Astrocyte (in vitro differentiated cells and primary cell): ENCODE measurements at places on chromosomes 6 and 20. TPM values are rescaled to one million over a fixed set of nuclear protein-coding genes. Genes with fewer than 3 reads are reported as not detected.
A peak's percentile ranks its signal among the peaks of the same experiment; 100 is the strongest.

DNA sequence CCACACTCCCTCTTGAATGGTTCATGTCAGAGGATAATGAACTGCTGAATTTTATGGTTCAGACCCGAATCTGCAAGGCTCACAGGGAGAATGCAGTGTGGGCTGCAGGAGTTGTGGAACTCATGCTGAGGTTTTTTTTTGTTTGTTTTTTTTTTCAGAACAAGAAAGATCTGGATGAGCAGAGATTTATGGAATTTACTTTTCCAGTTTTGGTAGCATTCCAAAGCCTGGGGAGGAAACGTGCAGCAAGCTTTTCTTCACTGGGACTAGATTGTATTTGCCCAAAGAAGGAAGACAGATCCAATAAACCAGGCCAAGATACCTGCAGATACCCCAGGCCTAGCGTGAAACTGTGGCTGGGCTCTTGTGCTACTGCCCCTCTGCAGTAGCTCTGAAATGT lies 223.9 kb upstream of the TAB2 start:
- peak; percentile 74 for DNase-seq
- no peaks in the 10 kb centered on the region for H3K36me3 ChIP-seq
- H3K4me1 ChIP-seq, result peaks cover 20% of the 10 kb centered on the region
- H3K27ac ChIP-seq, result no peak overlapping the region

DNA sequence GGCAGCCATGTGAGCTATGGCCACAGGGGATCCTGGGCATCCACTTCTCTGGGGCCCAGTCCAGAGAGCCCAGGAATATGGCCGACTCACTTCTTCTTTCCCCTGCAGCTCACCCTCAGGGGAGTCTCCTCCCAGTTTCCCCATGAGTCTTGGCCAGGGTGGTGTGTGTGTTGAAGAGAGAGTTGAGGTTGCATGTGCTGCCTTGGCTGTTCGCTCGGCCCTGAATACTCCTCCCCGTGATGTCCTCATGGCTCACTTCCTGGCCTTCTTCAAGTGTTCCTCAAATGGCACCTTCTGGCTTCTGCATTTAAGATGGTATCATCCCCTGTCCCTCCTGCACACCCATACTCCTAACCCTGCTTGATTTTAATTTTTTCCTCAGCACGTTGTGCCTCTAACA lies 3.2 kb upstream of the TREML1 start:
- no peaks in the 10 kb centered on the region for H3K27me3 ChIP-seq
- DNase-seq, result no peak
- no peaks in the 10 kb centered on the region for H3K4me1 ChIP-seq
- H3K36me3 ChIP-seq, result no peaks in the 10 kb centered on the region

DNA sequence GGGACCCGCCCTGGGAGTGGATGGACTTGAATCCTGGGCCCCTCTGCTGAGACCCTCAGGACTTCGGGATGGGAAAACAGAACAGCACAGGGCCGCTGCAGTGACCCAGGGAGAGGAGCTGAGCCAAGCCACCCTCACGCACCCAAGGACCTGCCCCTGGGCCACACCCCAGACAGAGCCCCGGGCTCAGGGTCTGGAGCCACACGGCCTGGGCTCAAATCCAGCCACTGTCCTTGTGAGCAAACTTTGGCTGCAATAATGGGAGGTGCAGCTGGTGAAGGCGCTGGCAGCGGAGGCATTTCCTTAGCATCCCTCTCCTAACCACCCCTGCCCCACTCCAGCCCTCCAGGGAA lies 207.7 kb downstream of the PREX1 start:
- no peaks in the 10 kb centered on the region for H3K36me3 ChIP-seq
- DNase-seq, result no peak
- no peak overlapping the region for H3K27ac ChIP-seq

GRCh38 chr6:44636561-44637248 lies 249.2 kb downstream of the CDC5L start:
- no peak overlapping the region for H3K4me3 ChIP-seq
- DNase-seq, result peak; percentile 65
- no peak overlapping the region for H3K27ac ChIP-seq
- H3K4me1 ChIP-seq, result peaks cover 19% of the 10 kb centered on the region

DNA sequence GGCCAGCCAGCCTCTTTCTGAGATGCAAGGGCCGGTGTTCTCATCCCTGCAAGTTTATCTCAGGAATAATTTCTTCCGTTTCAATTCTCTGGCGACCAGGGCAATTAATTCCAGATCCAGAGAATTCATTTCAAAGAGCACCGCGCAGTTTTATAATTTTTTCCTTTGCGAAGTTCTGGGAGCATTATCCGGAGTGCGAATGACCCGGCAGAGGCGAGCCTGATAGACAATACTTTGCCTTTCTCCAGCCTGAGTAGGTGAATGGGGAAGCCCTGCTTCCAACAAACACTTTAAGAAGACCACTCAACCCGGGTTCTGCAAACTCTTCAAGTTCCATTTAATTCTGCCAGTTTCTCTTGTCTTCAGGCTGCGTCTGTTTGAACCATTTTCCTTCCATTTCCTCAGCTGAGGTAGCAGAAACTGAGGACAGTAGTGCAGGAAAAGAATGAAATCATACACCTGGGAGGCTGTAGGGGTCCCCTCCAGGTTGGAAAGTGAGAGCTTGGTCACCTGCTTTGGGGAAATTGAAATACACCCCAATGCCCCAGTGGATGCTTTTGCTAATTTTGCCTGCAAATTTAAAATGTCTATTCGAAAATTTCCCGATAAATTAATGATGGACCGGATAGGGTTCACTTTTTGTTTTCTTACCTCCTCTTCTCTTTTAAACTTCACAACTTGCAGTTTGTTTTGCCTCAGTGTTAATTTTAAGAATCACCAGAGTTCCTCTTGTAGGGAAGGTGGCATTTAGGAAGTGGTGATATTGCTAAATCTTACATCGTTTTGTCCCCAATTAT lies 1.1 kb downstream of the VGLL2 start:
- H3K36me3 ChIP-seq, result no peaks in the 10 kb centered on the region
- no peak overlapping the region for H3K27ac ChIP-seq
- H3K4me3 ChIP-seq, result peak overlapping the region; percentile 37
- H3K27me3 ChIP-seq, result peaks cover 96% of the 10 kb centered on the region

GRCh38 chr20:46205349-46205748 lies 87.2 kb downstream of the CD40 start:
- H3K4me3 ChIP-seq, result no peak overlapping the region
- no peaks in the 10 kb centered on the region for H3K36me3 ChIP-seq
- peaks cover 36% of the 10 kb centered on the region for H3K27me3 ChIP-seq
- no peak overlapping the region for H3K27ac ChIP-seq
- no peak for DNase-seq

DNA sequence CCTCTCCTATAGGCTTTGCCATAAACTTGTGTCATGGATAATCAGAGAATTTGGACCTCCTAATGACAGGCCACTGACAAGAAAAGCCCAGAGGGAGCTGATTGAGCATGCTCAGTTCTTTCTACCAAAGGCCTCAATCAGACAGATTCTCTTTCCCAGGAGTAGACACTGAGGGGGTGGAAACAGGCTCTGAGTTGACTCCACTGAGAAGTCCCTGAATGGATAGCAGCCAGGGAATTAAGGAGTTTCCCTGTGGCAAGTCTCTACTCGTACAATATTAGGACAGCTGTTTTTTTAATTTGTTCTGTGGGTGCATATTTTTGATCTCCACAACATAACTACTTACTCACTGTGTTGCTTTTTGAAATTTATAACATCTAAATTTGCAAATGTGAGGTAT lies 63.3 kb downstream of the SLC16A10 start:
- DNase-seq, result no peak
- H3K4me1 ChIP-seq, result no peaks in the 10 kb centered on the region
- H3K27ac ChIP-seq, result no peak overlapping the region
- no peaks in the 10 kb centered on the region for H3K36me3 ChIP-seq

DNA sequence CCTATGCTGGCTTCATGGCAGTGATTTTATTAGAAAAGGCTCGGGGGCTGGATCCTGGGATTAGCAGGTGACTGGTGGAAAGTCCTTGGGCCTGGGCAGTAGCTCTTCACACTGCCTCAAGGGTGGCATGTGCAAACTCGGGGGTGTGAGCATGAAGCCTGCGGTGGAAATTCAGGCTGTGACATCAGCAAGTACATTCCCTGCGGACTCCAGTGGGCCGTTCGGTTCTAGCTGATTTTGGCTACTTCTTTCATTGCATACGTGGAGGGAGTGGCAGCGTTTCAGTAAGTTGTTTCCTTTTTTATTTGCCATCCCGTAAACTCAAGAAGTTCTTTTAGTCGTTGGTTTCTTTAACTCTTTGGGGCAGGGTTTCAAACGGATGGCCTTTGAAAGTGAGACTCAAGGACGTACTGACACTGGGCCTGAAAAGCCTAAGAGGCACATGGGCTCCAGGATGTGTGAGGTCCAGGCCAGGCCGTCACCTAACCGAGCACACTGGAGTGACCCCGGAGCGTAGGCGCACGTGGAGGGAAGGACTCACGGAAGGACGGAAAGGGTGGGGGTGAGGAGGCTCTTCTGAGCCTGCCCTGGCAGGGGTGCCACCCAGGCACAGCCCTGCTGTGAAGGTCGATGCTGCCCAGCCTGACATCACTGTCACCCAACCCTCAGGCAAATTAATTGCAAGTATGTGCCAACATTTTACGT lies 104.0 kb upstream of the FRMD1 start:
- no peaks in the 10 kb centered on the region for H3K36me3 ChIP-seq
- no peak for DNase-seq
- H3K27ac ChIP-seq, result no peak overlapping the region
- no peak overlapping the region for H3K4me3 ChIP-seq

GRCh38 chr6:13838616-13839015 lies 24.3 kb upstream of the MCUR1 start:
- H3K27me3 ChIP-seq, result peaks cover 5% of the 10 kb centered on the region
- no peaks in the 10 kb centered on the region for H3K36me3 ChIP-seq
- H3K4me3 ChIP-seq, result no peak overlapping the region
- no peaks in the 10 kb centered on the region for H3K4me1 ChIP-seq

DNA sequence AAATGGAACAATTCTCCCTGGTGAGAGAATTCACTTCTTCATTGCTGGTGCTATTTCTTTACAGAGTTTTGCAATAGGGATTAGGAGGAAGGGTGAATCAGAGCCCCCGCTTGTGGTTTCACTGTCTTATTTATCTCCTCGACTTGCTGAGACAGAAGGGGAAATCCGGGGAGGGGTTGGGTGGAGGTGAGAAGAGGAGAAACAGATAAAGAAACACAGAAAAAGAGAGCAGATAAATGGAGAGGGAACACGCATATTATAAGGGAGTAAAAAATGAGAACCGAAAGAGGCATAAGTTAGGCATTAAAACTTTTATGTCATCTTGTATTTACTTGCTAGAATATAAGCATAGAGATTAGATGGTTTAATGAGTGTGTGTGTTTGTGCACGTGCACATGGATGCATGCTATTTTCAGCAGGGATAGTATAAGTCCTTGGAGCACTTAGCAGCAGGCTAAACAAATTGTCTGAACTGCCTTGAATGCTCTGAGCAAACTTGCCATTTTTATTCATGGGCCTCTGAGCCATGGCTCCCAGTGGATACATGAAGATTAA lies 105.0 kb downstream of the OLIG3 start:
- H3K27me3 ChIP-seq, result no peaks in the 10 kb centered on the region
- H3K4me1 ChIP-seq, result no peaks in the 10 kb centered on the region
- no peak for DNase-seq
- no peaks in the 10 kb centered on the region for H3K36me3 ChIP-seq
- H3K4me3 ChIP-seq, result no peak overlapping the region

DNA sequence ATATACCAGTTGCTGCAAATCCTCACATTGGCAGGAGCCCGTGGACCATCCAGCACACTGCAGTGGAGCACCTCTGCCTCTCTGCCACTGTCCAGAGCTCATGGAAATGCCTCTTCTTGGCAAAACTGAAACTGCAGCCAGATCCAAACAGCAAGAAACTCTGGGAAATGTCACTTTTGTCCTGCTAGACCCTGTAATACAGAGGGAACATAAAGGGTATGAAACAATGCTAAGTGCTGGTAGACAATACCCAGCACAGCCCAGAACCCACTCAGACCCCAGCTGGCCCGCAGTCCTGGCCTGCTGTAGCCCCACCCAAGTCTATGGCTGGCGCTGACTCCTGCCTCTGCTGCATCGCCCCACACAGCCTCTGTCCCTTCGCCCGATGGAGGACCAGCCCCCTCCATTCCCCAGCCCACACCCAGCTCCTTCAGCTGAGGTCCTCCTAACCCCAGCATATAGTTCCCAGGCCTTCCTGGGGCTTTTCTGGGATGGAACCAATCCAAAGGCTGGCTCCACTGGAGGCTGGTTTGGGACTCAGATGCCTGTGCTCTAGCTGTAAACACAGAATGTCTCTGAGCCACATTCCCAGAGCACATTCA lies 242.5 kb downstream of the LRFN2 start:
- DNase-seq, result no peak
- H3K36me3 ChIP-seq, result no peaks in the 10 kb centered on the region
- no peak overlapping the region for H3K27ac ChIP-seq
- H3K27me3 ChIP-seq, result no peaks in the 10 kb centered on the region
- H3K4me3 ChIP-seq, result no peak overlapping the region

DNA sequence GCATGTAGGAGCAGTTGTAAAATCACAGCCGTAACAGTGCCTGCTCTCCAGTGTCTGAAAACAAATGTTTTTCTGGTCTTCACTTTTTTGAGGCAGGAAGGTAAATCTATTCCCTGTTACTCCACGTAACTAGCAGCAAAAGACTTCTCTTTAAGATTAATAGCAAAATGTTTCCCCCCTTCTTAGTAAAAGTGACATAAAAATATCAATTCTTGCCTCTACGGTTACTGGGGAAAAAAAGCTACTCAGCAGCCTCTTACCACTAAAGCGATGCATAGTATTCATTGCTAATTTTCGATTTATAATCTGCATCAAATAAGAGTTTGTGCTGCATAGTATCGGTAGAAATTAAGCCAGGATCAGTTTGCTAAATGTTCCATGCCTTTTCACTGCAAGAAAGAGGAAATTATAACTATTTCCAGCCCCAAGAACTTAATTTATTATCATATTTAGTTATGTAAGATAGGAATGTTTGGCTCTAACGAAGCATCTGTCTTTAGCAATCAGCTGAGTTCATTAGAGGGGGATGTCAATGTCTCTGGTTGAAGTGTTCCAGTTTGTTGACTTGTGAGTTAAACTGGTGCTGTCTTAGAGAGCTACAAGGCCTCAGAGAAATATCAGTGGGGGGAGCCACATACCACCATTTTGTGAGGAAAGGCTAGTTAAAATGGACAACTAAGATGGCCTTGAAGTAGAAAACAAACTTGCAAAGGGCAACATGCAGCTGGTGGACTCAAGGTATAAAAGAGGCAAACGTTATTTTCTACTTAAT lies 617 bp upstream of the TSPYL1 start:
- peaks cover 20% of the 10 kb centered on the region for H3K4me1 ChIP-seq
- peak overlapping the region; percentile 97 for H3K27ac ChIP-seq
- peaks cover 11% of the 10 kb centered on the region for H3K36me3 ChIP-seq
- H3K27me3 ChIP-seq, result no peaks in the 10 kb centered on the region

The VWA7 gene
- 0.54 and 0.94 TPM in 2 replicates for total RNA-seq

The E2F1 gene
- total RNA-seq, result 1.6 and 2.3 TPM in 2 replicates

The LTB gene
- total RNA-seq, result 0.26 and 0.52 TPM in 2 replicates

The PBOV1 gene
- not detected in 2 replicates for total RNA-seq

The ZBP1 gene
- total RNA-seq, result not detected in 2 replicates

The OSTM1 gene
- total RNA-seq, result 58.3 and 72.8 TPM in 2 replicates
